H4 (cell line): ENCODE measurements at places on chromosomes 11 and 22.

DNA sequence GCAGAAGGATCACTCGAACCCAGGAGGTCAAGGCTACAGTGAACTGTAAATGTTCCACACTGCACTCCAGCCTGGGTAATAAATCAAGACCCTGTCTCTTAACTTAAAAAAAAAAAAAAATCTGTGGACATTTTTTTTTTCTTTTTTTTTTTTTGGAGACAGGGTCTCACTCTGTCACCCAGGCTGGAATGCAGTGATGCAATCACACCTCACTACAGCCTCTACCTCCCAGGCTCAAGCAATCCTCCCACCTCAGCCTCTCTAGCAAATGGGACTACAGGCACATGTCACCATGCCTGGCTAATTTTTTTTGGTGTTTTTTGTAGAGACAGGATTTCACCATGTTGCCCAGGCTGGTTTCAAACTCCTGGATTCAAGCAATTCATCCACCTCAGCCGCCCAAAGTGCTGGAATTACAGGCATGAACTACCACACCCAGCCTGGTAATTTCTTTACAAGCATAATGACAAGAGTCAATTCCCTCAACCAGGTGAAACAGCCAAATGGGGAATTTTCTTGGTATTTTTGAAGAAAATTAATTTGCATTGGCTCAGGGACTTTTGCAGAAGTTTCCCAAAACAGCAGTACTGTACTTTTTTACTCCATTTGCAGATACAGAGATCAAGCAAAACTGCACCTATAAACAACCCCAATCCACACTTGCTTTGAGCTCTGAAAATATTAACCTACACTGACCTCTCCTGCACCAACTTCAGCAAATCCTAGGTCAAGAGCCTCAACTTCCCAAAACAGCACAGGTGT lies 44.0 kb downstream of the MRTFA start:
- no peak for DNase-seq

- DNase-seq, result no peak
Observed at GRCh38 chr11:76143274-76143673, 63.0 kb downstream of the WNT11 start.

- no peak for DNase-seq
Observed at GRCh38 chr22:26225207-26225606, 55.9 kb downstream of the SEZ6L start.

DNA sequence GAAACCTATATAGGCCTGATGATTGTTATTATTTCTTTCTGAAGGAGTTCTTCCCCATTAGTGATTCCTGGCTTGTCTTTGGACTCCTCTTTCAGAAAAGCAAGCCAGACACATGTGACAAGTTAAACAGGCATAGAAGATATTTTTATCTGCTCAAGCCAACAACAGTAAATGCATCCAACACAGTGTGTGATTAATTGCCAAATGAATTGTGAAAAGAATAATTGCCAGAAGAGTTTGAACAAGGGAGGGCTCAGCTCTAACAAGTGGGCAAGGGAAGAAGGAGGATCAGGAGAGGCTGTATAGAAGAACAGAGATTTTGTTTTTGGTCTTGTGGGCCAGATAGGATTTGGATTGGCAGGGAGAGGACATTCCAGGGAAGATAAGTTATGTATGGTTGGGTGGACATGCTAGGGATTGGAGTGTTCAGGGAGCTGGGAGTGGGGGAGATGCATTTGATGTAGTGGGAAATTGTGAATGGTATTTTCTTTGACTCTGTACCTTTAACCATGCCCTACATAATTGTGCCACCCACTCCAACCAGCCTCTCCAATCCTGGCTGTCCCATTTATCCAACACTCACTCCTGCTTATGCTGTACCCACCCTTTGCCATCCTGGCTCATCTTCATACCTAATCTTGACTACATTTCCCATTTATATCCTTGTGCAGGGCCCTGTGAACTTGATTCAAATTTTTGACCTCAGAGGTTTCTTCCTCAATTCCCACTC lies 172.8 kb downstream of the RRAS2 start:
- DNase-seq, result no peak

DNA sequence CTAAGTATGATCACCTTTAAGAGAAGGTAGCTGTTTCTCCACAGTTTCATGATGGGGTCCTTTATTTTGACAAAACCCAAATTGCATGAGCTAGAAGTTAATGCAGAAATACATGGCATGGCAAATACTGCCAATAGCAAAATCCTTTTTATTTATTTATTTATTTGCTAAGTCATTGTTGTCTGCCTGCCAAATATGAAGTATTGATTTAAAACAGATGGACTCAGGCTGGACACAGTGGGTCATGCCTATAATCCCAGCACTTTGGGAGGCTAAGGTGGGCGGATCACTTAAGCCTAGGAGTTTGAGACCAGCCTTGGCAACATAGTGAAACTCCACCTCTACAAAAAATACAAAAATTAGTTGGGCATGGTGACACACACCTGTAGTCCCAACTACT lies 52.4 kb downstream of the LARGE2 start:
- DNase-seq, result no peak

- DNase-seq, result no peak
Observed at GRCh38 chr22:43529461-43529860, 117.6 kb downstream of the MPPED1 start.
